Activated T-helper 1 cell treated with anti-CD3 and anti-CD28 coated beads, Interleukin-12 subunit alpha, Interleukin-12 subunit beta, Interleukin-2, Interleukin-4 antibody, amounts not matched to agents 30 ng/mL and 10 ng/mL and 1 ng/mL, durations not matched to agents 14 hours and 24 hours and 36 hours (primary cell): ENCODE measurements at places on chromosomes 13 and 19. TPM values are rescaled to one million over a fixed set of nuclear protein-coding genes. Genes with fewer than 3 reads are reported as not detected.

GPR4 gene
- not detected in 2 replicates for total RNA-seq

CDX2 gene
- total RNA-seq, result not detected in 2 replicates

PSENEN gene
- total RNA-seq, result 50.6 and 54.6 TPM in 2 replicates

KLC3 gene
- total RNA-seq, result not detected in 2 replicates

KANK3 gene
- total RNA-seq, result 0.86 and 1.4 TPM in 2 replicates

SOX1 gene
- total RNA-seq, result not detected in 2 replicates

PNMA8A gene
- not detected in 2 replicates for total RNA-seq

EPS8L1 gene
- total RNA-seq, result 3.3 and 6.0 TPM in 2 replicates

ERICH6B gene
- not detected in 2 replicates for total RNA-seq

COG3 gene
- total RNA-seq, result 22.9 and 23.2 TPM in 2 replicates

RASAL3 gene
- total RNA-seq, result 130 and 132 TPM in 2 replicates

ZNF491 gene
- 0.54 and 0.56 TPM in 2 replicates for total RNA-seq

RHPN2 gene
- 2.5 and 2.6 TPM in 2 replicates for total RNA-seq

DNA sequence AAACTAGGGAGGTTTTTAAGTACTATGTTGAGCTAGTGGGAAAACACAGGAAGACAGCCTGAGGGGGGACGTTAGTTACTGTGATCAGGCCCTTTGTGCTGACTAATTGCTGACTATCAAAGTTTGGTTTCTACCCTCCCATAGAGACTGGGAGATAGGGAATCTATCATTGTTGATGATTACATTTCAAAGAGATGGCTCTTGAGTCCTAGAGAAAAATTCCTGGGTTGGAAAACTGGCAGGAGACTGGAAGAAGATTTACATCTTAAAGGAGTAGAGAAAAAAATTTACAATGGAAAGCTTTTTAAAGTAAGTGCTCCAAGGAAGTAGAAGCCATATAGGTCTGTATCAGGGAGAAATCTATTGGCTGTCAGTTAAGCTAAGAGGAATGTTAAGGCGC lies 522.0 kb upstream of the KLHL1 start:
- H3K27ac ChIP-seq, result no peak overlapping the region
- no peaks in the 10 kb centered on the region for H3K27me3 ChIP-seq
- H3K4me1 ChIP-seq, result no peaks in the 10 kb centered on the region
- H3K4me3 ChIP-seq, result no peak overlapping the region
- no peak for DNase-seq
- no peaks in the 10 kb centered on the region for H3K36me3 ChIP-seq

DNA sequence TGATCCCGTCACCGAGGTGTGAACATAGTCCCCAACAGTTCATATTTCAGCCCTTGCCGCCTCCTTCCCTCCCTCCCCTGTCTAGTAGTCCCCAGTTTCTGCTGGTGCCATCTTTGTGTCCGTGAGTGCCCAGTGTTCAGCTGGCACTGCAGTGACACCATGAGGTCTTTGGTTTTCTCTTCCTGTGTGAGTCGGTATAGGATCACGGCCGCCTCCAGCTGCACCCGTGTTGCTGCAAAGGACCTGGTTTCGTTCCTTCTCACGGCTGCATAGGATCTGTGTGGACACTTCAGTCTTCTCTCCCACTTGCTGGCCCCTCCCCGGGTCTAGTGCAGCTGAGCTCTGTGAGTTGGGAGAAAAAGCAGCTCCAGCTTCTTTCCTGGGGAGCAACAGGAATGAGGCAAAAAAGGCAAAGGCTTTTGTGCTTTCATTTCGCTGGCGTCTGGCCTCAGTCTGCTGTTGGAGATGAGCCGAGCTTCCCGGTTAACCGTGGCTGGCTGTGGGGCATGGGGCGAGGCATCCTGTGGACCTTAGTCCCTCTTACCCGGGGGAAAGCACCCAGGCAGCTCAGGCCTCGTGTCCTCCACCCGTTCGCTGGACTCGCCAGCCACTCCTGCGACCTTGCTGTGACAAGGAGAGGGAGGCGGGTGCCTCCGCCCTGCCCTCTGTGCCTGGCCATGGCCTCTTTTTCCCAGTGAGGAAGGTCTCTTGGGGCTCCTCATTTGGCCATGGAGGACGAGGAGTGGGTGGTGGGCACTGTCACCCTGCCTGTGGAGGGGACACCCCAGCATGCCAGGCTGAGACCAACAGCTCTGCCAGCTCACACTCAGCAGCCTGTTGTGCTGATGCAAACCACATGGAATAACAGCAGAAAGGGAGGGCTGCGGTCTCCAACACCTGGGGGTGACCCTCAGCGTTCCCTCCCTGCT lies 196.5 kb downstream of the TEX29 start:
- no peak overlapping the region for H3K4me3 ChIP-seq
- no peaks in the 10 kb centered on the region for H3K36me3 ChIP-seq
- H3K27ac ChIP-seq, result no peak overlapping the region
- H3K27me3 ChIP-seq, result no peaks in the 10 kb centered on the region
- DNase-seq, result no peak

GRCh38 chr13:112790735-112791641 lies 101.2 kb downstream of the ATP11A start:
- peaks cover 10% of the 10 kb centered on the region for H3K4me1 ChIP-seq
- no peak overlapping the region for H3K27ac ChIP-seq
- no peak overlapping the region for H3K4me3 ChIP-seq

- peak overlapping the region; percentile 84 for H3K4me3 ChIP-seq
- H3K27ac ChIP-seq, result no peak overlapping the region
- peaks cover 20% of the 10 kb centered on the region for H3K4me1 ChIP-seq
Measured at GRCh38 chr19:11887234-11887610, 360 bp upstream of the ZNF69 start.

DNA sequence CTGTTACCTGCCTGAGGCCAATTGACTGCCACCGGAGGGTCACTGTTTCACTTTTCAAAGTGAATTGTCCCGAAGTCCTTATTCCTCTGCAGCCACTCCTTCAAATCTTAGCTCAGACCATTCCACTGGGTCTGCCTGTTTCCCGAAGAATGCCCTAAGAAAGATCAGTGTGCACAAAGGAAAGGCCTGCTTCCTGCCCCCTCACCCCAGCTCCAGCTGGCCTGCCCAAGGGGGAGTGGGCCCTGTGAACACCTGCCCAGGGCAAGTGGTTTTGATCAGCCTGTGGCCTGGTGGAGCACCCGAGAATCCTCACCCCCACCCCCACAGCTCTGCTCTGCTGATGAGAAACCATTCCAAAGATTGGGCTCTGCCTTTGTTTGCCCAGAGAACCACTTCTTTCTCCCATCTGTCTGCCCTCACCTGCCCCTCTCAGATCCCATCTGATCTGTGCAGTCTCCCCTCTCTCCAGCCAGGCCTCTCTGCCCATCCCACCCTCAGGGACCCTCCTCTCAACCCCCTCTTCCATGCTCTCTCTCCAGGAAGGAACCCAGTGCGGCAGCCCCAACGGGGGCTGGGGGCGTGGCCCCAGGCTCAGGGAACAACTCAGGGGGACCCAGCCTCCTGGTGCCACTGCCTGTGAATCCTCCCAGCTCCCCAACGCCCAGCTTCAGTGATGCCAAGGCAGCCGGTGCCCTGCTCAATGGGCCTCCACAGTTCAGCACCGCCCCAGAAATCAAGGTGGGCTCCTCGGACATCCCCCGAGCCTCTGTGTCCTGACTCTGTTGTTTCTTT lies 10.3 kb downstream of the LENG1 start:
- H3K36me3 ChIP-seq, result peaks cover 58% of the 10 kb centered on the region
- H3K27me3 ChIP-seq, result no peaks in the 10 kb centered on the region
- no peak overlapping the region for H3K27ac ChIP-seq
- peaks cover 5% of the 10 kb centered on the region for H3K4me1 ChIP-seq

DNA sequence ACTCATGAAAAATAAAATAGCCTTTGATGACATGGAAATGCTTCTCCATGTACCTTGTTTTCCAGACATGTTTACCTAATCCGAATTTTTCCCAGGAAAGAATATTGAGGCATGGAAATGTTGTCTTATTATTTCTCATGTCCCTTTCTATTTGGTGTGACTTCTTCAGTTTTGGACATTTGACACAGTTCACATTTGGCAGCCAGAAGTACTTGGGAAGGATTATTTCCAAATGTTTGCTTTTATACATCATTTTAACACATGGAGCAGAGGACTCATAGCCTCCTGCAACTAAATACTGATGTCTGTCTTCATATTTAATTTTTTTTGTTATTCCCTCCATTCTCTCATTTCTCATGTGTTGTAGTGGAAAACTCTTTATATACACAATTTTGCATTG lies 94.3 kb downstream of the POSTN start:
- no peaks in the 10 kb centered on the region for H3K36me3 ChIP-seq
- H3K4me1 ChIP-seq, result no peaks in the 10 kb centered on the region
- H3K27ac ChIP-seq, result no peak overlapping the region
- DNase-seq, result no peak
- H3K27me3 ChIP-seq, result no peaks in the 10 kb centered on the region
- no peak overlapping the region for H3K4me3 ChIP-seq

GRCh38 chr19:49968279-49968922 lies 7.4 kb upstream of the SIGLEC11 start:
- H3K4me3 ChIP-seq, result no peak overlapping the region
- H3K36me3 ChIP-seq, result no peaks in the 10 kb centered on the region
- H3K27me3 ChIP-seq, result peaks cover 2% of the 10 kb centered on the region
- no peak for DNase-seq
- H3K27ac ChIP-seq, result no peak overlapping the region
- H3K4me1 ChIP-seq, result no peaks in the 10 kb centered on the region

GRCh38 chr13:98345107-98345935 lies 168.3 kb upstream of the RNF113B start:
- H3K36me3 ChIP-seq, result no peaks in the 10 kb centered on the region
- DNase-seq, result no peak
- H3K4me3 ChIP-seq, result no peak overlapping the region
- H3K27ac ChIP-seq, result no peak overlapping the region
- no peaks in the 10 kb centered on the region for H3K4me1 ChIP-seq
- no peaks in the 10 kb centered on the region for H3K27me3 ChIP-seq

- no peaks in the 10 kb centered on the region for H3K36me3 ChIP-seq
- no peak for DNase-seq
- no peaks in the 10 kb centered on the region for H3K27me3 ChIP-seq
- no peaks in the 10 kb centered on the region for H3K4me1 ChIP-seq
- no peak overlapping the region for H3K27ac ChIP-seq
Measured at GRCh38 chr13:76644906-76645305, 241.3 kb downstream of the KCTD12 start.

GRCh38 chr19:34305221-34306083 lies 51.1 kb downstream of the GARRE1 start:
- no peaks in the 10 kb centered on the region for H3K36me3 ChIP-seq
- H3K4me3 ChIP-seq, result no peak overlapping the region
- no peaks in the 10 kb centered on the region for H3K27me3 ChIP-seq

- H3K4me3 ChIP-seq, result peak overlapping the region; percentile 56
- peaks cover 65% of the 10 kb centered on the region for H3K4me1 ChIP-seq
- peaks cover 5% of the 10 kb centered on the region for H3K27me3 ChIP-seq
- peak overlapping the region; percentile 65 for H3K27ac ChIP-seq
Measured at GRCh38 chr19:8702350-8702749, 3.8 kb upstream of the ACTL9 start.

DNA sequence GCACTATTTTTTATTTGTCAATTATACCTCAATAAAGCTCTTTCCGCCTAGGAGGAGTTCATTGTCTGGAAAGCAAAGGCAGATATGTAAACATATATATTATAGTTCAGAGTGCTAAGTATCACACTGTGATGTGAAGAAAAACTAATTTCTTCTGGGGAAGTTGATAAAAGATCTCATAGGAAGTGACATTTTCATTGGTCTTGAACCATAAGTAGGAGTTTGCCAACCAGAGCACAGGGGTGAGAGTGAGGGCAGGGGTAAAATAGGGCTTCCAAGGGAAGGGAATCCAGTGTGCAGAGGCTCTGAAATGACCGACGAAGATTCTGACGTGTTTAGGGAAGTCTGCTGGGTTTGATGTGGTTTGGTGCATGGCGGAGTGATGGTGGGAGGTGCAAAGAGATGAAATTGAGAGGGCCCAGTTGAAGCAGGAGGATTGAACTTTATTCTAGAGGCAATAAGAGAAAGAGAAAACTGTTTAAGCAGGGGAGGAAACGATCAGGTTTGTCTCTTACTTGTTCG lies 780 bp upstream of the GTF2F2 start:
- H3K36me3 ChIP-seq, result peaks cover 2% of the 10 kb centered on the region
- no peaks in the 10 kb centered on the region for H3K27me3 ChIP-seq
- peaks cover 13% of the 10 kb centered on the region for H3K4me1 ChIP-seq
- H3K4me3 ChIP-seq, result no peak overlapping the region

- DNase-seq, result no peak
- no peaks in the 10 kb centered on the region for H3K27me3 ChIP-seq
- H3K4me1 ChIP-seq, result peaks cover 26% of the 10 kb centered on the region
- H3K36me3 ChIP-seq, result peaks cover 15% of the 10 kb centered on the region
Measured at GRCh38 chr19:6276447-6276846, 3.3 kb downstream of the MLLT1 start.

DNA sequence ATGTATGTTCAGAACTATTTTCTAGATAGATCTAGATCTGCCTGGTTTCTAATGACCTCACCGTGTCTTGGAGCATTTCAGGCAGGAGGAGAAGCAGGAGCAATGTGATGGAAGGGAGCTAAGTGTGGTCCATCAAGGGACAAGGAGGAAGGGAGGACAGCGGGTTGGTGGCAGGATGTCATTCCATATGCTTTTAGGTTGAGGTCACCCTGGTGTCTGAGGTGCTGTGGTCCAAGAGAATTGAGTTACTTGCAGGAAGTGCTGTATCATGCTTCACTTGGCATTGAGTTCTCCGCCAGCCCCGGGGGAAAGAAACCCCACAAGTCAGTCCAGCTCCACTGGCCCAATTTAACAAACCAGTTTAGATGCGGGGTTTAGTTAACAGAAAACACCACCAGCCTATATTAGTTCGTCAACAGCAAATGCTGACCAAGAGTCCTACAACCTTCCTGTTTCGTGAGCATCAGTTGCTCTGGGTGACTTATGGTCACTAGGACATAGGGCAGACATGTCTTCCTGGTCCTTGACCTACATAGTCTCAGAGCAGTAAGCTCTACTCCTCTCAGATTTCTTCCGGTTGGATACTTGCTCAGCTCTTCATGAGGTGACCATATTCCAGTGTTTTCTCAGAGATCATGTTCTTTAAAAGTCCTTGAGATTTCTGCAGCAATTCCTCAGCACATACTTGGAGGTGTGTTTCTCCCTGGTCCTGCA lies 79.4 kb downstream of the MBNL2 start:
- H3K27ac ChIP-seq, result no peak overlapping the region
- H3K27me3 ChIP-seq, result no peaks in the 10 kb centered on the region
- H3K36me3 ChIP-seq, result peaks cover 2% of the 10 kb centered on the region
- no peak overlapping the region for H3K4me3 ChIP-seq
- H3K4me1 ChIP-seq, result no peaks in the 10 kb centered on the region
- DNase-seq, result no peak

DNA sequence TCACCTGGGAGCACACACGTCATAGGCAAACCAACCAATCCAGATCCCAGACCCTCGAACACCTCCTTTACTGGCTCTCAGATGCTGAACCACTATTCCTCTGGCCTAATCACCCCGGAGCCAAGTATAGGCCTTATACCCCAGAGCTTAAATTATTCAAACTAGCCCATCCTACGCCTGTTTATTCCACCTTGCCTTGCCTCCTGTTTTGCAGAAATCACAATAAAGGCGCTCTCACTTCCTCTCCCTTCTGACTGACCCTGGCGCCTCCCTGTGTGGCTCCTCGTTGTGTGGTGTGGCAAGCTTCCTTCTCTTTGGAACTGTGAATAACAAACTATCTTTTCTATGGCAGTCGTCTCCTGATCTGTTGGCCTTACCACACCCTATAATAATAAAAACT lies 354.9 kb downstream of the ENOX1 start:
- no peak overlapping the region for H3K4me3 ChIP-seq
- no peak for DNase-seq
- H3K36me3 ChIP-seq, result no peaks in the 10 kb centered on the region
